ENCODE measurements at places on chromosomes 4 and X.

- DNase-seq, result no peak
Measured at GRCh38 chr4:38516190-38516589, 147.8 kb upstream of the KLF3 start.

- DNase-seq, result peak; percentile 35
Measured at GRCh38 chrX:112818114-112819007, 22.3 kb downstream of the AMOT start.

DNA sequence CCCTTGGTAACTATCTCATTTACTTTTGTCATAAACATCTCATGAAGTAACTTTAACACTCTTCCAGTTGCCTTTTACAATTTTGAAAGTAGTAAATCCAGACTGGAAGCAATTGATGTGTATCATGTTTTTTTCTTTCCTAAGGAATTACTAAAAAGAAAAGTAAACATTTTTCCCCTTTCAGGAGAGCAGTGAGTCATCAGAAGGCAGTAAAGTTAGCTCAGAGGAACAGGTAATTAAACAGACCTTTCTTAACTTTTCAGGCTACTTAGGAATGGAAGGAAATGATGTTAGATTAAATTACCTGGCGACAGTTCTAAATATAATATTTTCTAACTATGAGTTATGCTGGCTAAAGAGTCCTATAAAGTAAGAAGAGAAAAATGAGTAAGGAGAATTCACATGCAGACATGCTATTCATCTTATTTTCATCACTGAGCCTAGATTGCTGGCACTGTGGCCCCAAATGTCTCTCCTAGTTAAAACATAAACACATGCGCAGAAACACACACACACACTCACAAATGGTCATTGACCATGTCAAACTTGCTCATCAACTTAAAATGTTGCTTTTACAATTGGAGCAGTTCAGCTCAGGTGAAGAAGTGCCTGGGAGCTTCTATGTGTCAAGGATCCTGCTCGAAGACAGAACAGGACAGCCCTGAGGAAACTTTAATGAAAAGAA, 9.3 kb downstream of the DMP1 start:
- DNase-seq, result no peak

- DNase-seq, result no peak
Measured at GRCh38 chr4:122854447-122855352, 28.1 kb downstream of the FGF2 start.

- no peak for DNase-seq
Measured at GRCh38 chr4:63049726-63050125, 1359.5 kb downstream of the TECRL start.

DNA sequence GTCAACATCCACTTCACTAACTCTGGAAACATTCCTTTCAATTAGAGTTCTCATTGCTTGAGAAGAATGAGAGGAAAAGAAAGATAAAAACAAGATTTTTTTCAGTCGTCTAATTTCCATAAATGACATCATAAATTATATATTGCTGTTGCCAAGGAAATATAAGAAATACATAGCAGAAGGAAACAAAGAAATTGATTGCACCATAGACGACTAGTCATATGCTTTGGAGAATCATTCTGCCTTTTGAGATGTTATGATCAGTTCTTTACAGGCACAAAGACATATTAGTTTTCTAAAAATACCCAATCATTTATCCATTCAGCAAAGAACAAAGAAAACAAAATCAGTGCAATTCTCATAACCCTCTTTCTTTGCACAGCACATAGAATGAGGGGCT, 672 bp upstream of the C1QTNF7 start:
- DNase-seq, result peak; percentile 17

- DNase-seq, result no peak
Measured at GRCh38 chr4:187274153-187274552, 550.5 kb upstream of the FAT1 start.

DNA sequence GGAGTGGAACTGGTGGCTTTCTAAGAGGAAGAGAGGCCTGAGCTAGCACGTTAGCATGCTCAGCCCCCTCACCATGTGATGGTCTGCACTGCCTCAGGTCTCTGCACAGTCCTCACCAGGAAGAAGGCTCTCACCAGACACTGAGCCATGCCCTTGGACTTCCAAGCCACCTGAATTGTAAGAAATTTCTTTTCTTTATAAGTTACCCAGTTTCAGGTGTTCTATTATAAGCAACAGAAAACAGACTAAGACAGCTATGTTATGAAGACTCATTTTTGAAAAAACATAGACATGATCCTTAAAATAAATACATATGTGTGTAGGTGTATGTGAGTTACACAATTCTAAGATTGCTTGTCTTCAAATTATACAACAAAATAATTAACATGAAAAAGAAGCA, 74.7 kb downstream of the CEP44 start:
- no peak for DNase-seq

GRCh38 chr4:182111586-182111985, 131.6 kb upstream of the TENM3 start:
- DNase-seq, result no peak

DNA sequence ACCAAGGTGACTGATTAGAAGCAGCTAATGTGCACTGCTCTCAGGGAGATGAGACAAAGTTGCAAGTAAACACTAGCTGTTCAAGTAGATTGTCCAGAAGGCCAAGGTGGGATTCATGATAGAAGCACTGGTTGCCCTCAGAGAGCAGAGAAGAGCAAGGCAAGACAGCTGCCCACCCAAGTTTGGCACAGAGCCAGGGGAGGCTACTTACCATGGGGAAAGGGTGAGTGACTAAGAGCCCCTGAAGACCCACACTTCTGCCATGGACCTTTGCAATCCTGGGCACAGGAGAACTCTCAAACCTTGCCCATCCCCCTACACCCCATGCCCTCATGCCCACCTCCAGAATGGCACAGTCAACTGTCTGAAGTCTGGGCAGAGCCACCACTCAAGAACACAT, 68.3 kb downstream of the SPIN4 start:
- DNase-seq, result no peak

DNA sequence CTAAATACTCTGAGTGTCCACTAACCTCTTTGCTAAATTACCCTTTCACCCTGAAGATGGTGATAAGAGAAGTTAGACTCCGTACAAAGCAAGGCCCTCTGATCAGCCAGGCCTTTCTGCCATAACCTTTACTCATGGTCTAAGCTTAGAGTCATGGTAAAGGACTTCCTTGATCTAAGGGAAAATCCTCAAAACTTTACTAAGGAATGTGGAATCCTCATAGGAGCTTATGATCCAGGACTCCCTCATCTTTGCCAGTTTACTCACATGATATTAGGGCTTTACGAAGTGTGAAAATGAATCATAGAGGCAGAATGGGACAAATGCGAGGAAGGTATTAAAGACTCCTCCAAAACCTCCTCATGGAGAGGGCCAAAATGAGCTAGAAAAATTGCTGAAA, 7.9 kb upstream of the FAM13A start:
- no peak for DNase-seq

- DNase-seq, result no peak
Measured at GRCh38 chr4:183755596-183755995, 96.5 kb downstream of the TRAPPC11 start.

GRCh38 chrX:41382714-41383645, 49.0 kb downstream of the DDX3X start:
- DNase-seq, result no peak

- DNase-seq, result no peak
Measured at GRCh38 chr4:80081566-80081965, 8.5 kb upstream of the ANTXR2 start.

DNA sequence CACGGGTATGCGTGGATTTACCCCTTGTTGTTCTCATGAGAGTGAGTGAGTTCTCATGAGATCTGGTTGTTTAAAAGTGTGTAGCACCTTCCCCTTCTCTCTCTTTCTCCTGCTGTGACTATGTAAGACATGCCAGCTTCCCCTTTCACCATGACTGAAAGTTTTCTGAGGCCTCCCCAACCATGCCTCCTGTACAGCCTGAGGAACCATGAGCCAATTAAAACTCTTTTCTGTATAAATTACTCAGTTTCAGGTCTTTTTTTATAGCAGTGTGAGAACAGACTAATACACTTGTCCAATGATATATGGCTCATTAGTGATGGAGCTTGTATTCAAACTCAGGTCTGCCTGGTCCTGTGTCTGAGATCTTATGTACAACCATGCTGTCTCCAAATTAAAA, 28.5 kb upstream of the RTL3 start:
- DNase-seq, result no peak

- DNase-seq, result no peak
Measured at GRCh38 chr4:56134266-56134665, 185.5 kb downstream of the CEP135 start.

DNA sequence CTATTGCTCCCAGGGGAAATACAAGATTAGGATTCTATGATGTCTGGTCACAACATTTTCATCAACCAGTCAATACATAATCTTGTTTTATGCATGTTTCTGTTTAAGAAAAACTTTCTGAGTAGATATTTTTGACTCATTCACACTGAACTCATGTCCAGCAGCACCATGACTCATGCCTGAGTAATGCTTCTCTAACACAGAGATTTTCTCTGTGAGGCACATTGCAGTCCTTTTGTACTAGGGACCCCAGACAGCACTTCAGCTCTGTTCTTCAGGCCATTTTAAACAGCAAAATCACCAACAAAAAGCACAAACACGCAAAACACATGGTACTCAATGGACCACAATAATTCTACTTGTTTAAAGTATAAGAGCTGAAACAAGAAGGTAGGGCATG, 83.6 kb downstream of the MXRA5 start:
- peak; percentile 37 for DNase-seq

- peak; percentile 22 for DNase-seq
Measured at GRCh38 chrX:41394293-41394692, 52.9 kb upstream of the NYX start.

- no peak for DNase-seq
Measured at GRCh38 chrX:102341867-102342266, 94.9 kb downstream of the NXF2 start.

GRCh38 chr4:97912156-97912555, 231.1 kb downstream of the STPG2 start:
- DNase-seq, result peak; percentile 22

DNA sequence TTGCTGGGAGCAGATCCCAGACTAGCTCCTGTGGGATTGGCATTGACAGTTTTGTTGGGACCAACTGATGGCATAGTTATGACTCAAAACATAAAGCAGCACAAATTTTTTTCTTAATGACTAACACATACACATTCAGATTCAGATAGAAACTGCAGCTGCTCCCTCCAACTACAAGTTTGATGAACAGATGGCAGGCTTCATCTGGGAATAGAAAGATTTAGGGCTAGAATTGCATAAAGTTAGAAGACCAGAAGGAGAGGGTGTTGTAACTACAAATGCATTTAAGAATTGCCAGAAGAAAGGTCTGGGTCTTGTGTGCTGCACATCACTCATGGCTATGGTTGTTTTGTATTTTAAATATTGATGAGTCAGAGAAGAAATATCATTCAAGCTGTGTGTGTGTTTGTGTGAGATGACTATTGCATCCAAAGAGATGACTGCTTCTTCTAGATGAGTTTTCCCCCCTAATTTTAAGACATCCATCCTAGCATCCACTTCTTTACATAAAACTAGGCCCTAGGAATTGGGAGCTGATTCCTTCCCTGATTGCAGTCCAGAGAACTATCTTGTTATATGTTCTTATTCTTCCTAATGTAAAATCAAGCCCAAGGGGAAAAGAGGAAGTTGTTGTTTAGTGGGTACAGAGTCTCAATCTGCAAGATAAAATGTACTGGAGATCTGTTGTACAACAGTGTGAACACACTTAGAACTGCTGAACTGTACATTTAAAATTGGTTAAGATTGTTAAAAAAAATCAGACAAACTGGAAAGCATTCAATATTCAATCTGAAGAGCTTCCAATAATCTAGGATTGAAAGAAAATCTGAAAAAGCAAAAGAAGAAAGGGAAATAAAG, 175.1 kb downstream of the PARM1 start:
- DNase-seq, result no peak

DNA sequence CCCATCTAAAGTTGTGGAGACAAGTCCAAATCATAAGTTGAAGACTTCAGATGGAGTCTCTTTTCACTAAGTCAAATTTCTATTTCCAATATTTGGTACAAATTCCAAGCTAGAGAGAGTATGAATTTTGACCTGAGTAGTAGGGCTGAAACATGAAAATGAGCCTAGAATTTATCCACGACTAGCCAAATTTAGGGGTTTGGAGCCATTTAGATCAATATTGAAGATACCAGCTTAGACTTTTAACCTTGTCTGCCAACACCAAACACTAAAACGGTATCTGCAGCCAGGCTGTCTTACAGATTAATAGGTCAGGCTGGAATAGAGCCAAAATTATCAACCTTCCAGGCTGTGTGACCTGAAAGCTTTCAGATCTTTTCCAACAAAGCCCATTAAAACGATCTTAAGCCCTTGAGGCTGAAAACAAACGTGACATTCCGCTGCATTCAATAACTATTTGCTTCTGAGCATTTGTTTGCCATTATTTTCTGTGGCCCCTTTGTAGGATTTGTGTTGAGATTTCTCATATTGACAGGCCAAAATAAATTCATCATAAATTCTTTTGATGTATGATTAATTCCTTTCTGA, 268.7 kb upstream of the DKK2 start:
- no peak for DNase-seq

DNA sequence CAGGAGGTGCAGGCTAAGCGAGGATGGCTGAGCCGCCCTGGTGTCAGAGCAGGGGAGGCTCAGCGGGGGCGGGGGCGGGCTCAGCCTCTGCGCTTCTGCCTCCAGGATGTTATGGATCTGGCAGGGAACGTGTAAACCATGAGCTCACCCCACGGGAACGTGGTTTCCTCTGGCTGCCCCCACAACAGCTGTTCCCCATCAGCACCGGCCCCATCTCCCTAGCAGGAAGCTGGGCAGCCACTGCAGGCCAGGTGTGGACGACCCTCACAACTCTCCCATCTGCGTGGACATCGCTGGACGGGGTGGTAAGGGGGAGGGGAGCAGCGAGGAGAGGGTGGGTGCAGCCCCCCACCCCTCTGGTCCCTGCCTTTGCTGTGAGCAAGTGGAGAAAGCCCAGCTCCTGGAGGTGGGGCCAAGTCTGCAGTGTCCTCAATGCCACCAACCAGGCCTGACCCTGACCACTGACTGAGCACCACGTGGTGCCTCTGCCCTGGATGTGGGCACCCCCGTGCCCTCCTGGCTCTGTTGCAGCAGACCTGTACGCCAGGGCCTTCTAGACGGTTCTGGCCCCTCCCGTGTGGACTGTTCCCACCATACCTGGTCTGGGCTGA, 28.1 kb upstream of the SPON2 start:
- peak; percentile 51 for DNase-seq

GRCh38 chrX:25442499-25442898, 426.7 kb upstream of the ARX start:
- DNase-seq, result no peak

- DNase-seq, result no peak
Measured at GRCh38 chr4:85029453-85029852, 63.0 kb upstream of the WDFY3 start.

DNA sequence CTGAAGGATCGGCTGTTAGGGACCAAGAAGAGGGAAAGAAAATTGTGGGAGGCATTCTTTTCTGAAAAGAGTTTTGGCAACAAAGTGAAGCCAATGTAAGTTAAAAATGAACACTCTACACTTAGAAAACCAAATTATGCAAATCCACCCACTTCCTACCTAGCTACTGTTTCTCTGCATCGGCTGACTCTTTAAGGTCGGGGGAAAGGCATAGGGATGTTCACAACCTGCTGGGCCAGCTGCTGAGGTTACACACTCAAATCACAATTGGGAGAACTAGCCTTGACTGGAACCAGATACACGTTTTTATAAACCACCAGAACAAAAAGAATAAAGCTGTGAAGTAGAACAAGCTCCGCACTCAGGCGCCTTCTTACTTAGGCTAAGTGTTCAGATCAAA, 165.7 kb downstream of the LDB2 start:
- no peak for DNase-seq
